Activated CD8-positive, alpha-beta memory T cell treated with anti-CD3 and anti-CD28 coated beads for 1 hour (primary cell): ENCODE measurements at places on chromosomes 4 and X.

GRCh38 chr4:111639876-111640275 is 505.4 kb upstream of the FAM241A start:
- no peak for DNase-seq

DNA sequence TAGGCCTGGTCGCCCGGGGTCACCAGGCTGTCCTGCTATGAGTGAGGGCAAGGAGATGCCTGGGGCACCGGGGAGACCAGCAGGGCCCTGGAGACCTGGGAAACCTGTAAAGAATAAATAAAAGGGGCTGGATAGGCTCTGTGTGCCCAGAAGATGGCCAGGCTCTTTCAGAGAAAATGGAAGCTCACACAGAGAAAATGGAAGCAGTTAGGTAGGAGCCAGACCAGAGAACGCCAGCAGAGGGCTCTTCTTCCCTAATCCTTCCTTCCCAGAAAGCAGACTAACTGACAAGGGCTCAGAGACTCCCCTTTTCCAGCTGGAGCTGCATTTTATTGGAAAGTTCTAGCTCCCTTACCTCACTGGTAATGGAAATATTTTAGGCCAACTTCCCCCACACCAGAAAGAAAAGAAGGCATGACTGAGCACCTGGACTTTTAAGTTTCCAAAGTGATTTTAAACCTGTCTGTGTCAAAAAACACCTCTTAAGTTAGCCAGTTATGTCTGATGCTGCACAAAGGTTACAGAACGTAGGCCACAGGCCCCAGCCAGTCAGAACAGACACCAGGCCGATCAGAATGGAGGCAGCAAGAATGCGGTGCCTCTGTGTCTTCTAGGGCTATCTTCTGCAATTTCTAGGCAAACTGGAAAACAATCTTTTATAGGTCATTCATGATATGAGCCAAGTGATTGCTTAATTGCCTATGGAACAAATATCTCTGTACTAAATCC is 74.0 kb downstream of the ATG4A start:
- no peak for DNase-seq

DNA sequence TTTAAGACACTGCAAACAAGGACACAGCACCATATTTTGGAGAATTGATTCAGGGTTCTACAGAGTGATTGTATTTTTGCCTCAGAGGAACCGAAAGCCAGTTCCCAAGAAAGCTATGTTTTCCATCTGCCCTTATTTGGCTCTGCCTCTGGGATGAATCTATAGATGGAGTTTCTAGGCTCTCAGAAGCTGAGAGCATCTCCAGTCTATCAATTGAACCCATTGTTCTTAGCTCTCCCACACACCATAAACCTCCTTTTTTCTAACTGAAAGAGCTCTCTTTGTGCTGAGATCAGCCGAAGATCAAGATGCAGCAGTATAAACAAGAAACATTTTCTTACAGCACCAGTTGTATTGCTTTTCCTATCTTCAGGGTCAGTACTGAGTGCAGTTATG is 16.9 kb downstream of the PLP1 start:
- no peak for DNase-seq

GRCh38 chr4:188452097-188452496 is 312.9 kb downstream of the TRIML1 start:
- DNase-seq: no peak
